Cardiac muscle cell (in vitro differentiated cells and primary cell): ENCODE measurements at places on chromosomes 4 and X.
A peak's percentile ranks its signal among the peaks of the same experiment; 100 is the strongest.

- H3K4me1 ChIP-seq = peaks cover 8% of the 10 kb centered on the region
- H3K4me3 ChIP-seq = no peak overlapping the region
Measured at GRCh38 chr4:26779674-26780073, 81.0 kb upstream of the STIM2 start.

GRCh38 chr4:2828758-2829181 lies 14.9 kb upstream of the ADD1 start:
- no peak overlapping the region for H3K27ac ChIP-seq
- no peaks in the 10 kb centered on the region for H3K36me3 ChIP-seq

- H3K27ac ChIP-seq = no peak overlapping the region
- no peaks in the 10 kb centered on the region for H3K27me3 ChIP-seq
- H3K4me1 ChIP-seq = no peaks in the 10 kb centered on the region
- no peak overlapping the region for H3K4me3 ChIP-seq
Measured at GRCh38 chr4:5809216-5809776, 83.6 kb downstream of the CRMP1 start.

- H3K27me3 ChIP-seq = no peaks in the 10 kb centered on the region
- H3K4me1 ChIP-seq = peaks cover 25% of the 10 kb centered on the region
- peak overlapping the region; percentile 60 for H3K27ac ChIP-seq
- H3K4me3 ChIP-seq = no peak overlapping the region
Measured at GRCh38 chr4:52996261-52997131, 134.4 kb downstream of the RASL11B start.

- no peak overlapping the region for H3K4me3 ChIP-seq
- no peaks in the 10 kb centered on the region for H3K36me3 ChIP-seq
- H3K27ac ChIP-seq = peak overlapping the region; percentile 97
- H3K4me1 ChIP-seq = peaks cover 59% of the 10 kb centered on the region
- no peak for DNase-seq
Measured at GRCh38 chrX:21944136-21944615, 3.7 kb downstream of the SMS start.

DNA sequence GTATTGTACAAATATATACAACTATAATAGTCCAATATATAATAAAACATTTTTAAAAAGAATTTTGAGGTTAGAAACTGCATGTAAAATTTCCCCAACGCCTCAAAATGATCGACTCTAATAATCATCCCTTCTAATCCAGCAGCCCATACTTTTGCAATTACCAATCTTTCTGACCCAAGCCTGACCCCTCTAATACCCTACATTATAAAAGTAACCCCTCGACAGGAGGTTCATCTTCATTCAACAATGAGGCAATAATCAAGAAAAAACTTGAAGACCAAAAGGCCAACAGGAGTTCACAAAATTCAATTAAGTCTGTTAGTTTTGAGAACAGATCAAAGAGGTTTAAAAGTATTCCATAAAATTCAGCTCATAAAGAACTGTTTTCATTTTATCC lies 393.5 kb downstream of the GPM6A start:
- DNase-seq = no peak
- H3K27me3 ChIP-seq = no peaks in the 10 kb centered on the region
- H3K36me3 ChIP-seq = no peaks in the 10 kb centered on the region
- H3K27ac ChIP-seq = no peak overlapping the region

GRCh38 chr4:74365761-74366160 lies 816 bp downstream of the EREG start:
- peak overlapping the region; percentile 22 for H3K4me3 ChIP-seq
- H3K4me1 ChIP-seq = peaks cover 19% of the 10 kb centered on the region
- H3K27ac ChIP-seq = no peak overlapping the region
- DNase-seq = peak; percentile 42
- H3K36me3 ChIP-seq = no peaks in the 10 kb centered on the region

DNA sequence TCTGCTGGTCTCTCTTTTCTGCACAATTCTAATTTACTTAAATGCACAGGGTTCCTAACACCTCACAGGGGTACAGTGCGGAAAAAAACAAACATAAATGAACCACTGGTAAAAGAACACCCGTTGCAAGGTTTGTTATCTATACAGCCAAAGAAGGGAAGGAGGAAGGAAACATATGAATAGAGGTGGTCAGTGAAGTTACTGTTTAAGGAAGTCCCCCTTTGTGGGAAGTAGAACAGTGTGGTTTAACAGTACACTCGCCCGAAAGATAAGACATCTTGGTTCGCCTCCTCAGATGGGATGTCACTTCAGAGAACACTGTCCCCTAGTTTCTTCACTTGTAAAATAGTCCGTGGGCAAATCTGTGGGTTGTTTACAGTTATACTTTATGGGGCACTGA lies 57.5 kb downstream of the TEC start:
- no peaks in the 10 kb centered on the region for H3K27me3 ChIP-seq
- no peak overlapping the region for H3K4me3 ChIP-seq
- H3K36me3 ChIP-seq = no peaks in the 10 kb centered on the region
- H3K4me1 ChIP-seq = no peaks in the 10 kb centered on the region
- DNase-seq = no peak
- no peak overlapping the region for H3K27ac ChIP-seq
